ENCODE measurements at places on chromosomes 2 and 18.

- DNase-seq = no peak
Measured at GRCh38 chr2:133400411-133400810, 167.9 kb downstream of the NCKAP5 start.

GRCh38 chr2:88053934-88054781, 1.4 kb downstream of the KRCC1 start:
- no peak for DNase-seq

- DNase-seq = no peak
Measured at GRCh38 chr2:66435549-66435875, 587 bp downstream of the MEIS1 start.

DNA sequence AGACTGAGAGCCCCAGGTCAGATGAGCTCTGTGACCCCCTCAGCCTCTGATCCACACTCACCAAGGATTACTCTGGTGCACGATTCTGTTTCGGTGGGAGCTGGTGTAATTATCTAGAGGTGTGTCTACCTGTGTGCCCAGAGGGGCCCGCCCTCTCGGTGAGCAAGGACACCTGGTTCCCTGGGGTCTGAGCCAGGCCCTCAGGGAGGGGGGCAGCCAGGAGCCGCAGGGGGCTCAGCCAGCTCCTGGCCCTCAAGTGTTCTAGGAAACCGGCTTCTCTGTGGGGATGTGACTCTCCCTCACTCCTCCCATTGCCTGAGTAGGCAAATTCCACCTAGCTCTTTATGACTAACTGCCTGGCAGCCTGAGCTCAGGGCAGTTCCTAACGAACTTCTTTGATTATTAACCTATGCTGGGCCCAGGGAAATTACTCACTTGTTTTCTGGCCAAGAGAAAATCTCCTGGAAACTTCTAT, 17.4 kb downstream of the AGAP1 start:
- DNase-seq = no peak

- DNase-seq = no peak
Measured at GRCh38 chr2:234991793-234992192, 40.0 kb downstream of the SH3BP4 start.

DNA sequence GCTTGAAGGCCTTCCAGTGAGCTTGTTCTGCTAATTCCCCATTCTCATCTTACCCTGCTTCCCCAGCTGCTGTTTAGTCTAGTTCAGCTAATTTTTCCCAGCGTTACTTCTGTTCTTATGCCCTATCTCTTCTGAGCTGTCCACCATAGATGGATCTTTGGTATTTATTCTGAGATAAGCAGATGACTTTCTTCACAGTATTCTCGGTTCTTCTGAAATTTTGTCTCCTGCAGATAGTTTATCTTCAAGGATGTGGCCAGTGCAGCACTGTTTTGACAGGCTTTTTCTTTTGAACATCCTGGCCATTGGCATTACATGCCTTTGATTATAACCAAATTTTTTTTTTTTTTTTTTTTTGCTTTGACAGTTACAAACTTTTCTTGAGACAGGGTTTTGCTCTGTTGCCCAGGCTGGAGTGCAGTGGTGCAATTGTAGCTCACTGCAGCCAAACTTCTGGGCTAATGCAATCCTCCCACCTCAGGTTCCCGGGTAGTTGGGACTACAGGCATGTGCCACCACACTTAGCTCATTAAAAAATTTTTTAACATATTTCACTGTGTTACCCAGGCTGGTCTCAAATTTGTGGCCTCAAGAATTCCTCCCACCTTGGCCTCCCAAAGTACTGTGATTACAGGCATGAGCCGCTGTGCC, 134.2 kb downstream of the WDSUB1 start:
- no peak for DNase-seq

- DNase-seq = no peak
Measured at GRCh38 chr2:175103191-175103590, 64.8 kb downstream of the ATF2 start.

DNA sequence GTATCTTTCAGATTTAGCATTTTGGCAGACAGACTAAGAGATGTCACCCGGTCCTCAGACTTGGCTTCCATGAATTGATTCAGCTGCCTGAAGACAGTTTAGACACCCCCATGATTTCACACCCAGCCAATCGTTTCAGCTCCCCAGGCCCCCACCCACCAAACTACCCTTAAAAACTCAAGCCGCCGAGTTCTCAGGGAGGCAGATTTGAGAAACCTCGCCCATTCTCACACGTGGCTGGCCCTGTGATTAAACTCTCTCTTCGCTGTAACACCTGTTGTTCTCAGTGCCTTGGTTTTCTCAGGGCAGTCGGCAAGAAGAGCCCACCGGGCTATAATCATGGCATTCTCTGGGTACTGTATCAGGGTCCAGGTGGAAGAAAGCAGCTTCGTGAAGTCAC, 35.2 kb downstream of the UXS1 start:
- DNase-seq = no peak

GRCh38 chr2:159640176-159640575, 23.8 kb upstream of the BAZ2B start:
- no peak for DNase-seq

DNA sequence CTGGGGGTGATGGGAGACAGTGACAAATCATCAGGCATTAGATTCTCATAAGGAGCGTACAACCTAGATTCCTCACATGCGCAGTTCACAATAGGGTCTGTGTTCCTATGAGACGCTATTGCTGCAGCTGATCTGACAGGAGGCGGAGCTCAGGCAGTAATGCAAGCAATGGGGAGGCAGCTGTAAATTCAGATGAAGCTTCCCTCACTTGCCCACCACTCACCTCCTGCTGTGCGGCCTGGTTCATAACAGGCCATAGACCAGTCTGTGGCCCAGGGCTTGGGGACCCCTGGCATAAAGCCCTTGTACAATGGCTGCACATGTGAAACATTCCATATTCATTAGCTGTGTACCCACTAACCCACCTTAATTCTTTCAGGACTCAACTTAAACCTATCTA, 18.0 kb downstream of the NMUR1 start:
- DNase-seq = no peak

DNA sequence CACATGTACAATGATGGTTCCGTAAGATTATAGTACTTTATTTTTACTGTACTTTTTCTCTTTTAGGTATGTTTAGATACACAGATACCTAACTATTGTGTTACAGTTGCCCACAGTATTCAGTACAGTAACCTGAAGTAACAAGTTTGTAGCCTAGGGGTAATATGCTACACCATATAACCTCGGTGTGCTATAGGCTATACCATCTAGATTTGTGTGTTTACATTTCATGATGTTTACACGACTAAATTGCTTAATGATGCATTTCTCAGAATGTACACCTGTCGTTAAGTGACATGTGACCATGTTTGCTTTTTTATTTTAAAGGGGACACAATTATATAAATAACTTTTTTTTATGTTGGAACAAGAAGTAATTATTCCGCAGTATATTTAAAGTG, 34.5 kb downstream of the PIK3C3 start:
- no peak for DNase-seq

GRCh38 chr2:42693013-42693615, 70.8 kb downstream of the OXER1 start:
- no peak for DNase-seq

- no peak for DNase-seq
Measured at GRCh38 chr18:54239601-54240000, 15.1 kb upstream of the MBD2 start.

DNA sequence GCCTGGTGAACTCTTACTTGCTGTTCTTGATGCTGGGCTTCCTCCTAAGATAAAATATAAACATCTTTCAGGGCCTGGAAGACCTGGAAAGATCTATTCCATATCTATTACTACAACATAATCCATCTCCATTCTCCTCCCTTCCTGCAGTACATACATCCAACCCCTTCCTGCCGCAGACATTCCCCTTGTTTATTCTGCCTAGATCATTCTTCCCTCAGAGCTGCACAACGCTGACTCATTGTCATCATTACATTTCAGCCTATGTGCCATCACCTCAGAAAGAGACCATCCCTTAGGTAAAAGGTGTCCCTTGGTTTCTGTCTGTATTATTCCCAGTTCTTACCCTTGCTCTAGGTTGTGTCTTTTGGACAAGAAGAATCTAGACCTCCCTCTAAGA, 2.5 kb upstream of the CDH7 start:
- no peak for DNase-seq

DNA sequence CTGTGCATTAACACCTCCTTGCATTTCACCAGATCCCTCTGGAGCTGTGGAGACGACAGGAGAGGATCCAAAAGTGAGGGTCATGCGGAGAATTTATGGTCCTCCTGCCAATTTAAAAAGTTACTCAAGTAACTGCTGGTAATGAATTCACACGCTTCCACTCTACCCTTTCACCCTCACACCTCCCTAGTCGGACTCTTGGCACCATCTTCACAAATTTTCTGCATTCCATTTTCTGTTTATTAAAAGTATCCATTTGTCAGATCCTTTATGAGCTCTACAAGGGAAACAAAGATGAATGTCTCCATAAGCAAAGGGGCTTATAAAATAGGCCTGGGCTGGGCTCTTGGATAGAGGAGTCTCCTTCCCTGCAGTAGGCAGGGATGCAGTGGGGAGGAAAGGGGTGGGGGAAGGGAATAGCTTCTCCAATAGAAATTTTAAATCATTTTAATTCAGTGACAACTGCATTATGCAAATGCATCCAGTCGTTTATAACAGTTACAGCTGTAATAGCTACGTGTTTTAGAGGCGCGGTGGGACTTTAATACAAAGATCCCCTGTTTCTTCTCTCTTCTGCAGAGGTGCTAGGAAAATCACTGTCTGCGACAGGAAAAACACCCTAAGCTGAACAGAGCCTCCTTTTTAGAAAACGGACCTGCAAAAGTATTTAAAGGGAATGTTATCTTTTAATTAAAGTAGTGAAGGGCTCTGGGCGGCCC, 132.2 kb downstream of the EPHA4 start:
- DNase-seq = no peak

- no peak for DNase-seq
Measured at GRCh38 chr2:232551250-232551638, 755 bp downstream of the EIF4E2 start.

DNA sequence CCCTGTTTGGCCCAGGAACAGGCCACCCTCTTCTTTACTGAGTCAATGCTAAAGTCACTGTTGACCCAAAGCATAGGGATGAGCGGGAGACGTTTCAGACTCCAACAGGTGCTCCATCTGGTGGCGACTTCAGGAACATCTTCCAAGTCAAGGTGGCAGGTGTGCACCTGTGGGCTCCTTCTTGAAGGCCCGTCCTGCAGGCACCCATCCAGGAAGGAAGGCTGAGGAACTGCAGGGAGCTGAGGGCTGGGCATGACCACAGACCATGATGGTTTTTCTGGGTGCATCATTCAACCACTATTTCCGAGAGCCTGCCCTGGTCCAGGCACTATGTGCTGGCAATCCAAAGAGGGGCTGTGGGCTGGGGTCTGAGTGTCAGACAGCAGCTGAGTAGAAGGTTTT, 142.8 kb downstream of the NDUFA10 start:
- peak; percentile 51 for DNase-seq

DNA sequence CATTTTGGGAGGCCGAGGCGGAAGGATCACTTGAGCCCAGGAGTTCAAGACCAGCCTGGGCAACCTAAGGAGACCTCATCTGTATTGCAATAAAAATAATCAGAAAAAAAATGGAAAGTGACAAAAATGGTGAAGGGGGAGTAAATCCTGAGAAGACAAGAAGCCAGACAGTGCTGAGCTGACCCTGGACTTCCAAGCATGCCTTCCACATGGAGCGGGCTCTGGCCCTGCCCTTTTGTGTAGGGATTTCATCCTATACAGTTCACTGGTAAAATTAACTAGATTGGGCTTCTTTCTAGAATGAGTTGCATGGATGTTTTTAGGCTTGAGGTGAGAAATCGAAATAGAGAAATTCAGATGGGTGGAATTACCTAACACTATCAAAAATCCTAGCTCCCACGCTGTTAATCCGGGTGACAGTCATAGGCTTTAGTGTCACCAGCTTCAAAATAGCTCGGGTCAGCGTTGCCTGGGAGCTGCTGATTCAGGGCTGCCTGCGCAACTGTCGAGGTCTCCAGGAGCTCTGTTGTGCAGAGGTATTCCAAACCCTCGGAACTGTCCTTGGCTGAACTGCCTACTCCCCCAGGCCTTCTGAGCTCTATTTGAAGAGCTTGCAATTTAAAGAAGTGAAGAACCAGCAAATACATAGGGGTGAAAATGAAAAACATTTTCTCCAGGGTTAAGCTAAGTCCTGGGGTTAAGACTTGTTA, 21.5 kb upstream of the ZNF532 start:
- no peak for DNase-seq

DNA sequence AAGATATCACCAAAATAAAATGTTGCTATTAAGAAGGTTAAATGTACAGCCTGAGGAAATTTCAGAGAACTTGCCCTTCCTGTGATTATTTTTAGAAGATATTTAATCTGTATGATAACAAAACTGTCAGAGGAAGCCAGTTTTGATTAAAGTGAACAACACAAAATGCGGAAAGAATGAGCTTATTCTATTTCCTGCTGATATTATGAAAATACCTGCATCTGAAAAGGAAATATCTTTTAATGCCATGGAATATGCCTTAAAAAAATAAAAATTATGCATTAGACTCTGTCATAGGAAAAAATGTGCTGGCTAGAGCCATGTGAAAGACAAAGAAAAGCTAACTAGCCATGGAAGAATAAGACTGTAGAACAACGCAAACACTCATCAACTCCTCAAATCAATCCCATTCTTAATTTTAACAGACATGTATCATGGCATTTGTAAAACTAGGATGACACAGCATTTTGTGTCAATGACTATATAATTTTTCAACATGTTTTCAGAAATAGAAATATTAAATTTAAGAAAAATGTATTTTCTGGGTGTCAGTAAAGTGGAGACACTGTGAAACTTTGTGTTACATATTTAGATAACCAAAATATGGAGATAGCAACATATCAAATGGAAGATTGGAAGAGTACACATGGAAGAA, 1768.2 kb downstream of the SUCLG1 start:
- DNase-seq = no peak

GRCh38 chr2:197378086-197378485, 56.7 kb downstream of the SF3B1 start:
- no peak for DNase-seq

- DNase-seq = no peak
Measured at GRCh38 chr2:240604939-240605716, 18.6 kb downstream of the CAPN10 start.

DNA sequence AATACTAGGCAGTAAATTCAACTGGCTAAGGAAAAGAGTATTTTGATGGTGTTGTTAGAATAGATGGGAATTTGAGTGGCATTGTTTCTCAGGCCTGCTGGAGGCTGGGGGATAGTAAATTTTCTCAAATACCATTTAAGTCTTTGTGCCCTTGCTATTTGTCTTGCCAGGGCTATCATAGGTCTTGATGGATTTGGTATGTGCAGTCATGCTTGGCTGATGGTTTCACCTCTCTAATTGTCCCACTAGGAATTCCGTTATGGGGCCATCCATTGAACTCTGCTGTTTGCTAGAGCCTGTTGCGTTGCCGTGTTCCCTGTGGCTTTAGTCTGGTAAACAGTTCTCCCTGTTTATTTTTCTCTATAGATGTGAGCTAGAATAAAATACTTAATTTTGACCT, 438.1 kb upstream of the FAM98A start:
- DNase-seq = no peak

Measured in omental fat pad (tissue), 4 donors.